ENCODE measurements at places on chromosomes 11 and 22.

DNA sequence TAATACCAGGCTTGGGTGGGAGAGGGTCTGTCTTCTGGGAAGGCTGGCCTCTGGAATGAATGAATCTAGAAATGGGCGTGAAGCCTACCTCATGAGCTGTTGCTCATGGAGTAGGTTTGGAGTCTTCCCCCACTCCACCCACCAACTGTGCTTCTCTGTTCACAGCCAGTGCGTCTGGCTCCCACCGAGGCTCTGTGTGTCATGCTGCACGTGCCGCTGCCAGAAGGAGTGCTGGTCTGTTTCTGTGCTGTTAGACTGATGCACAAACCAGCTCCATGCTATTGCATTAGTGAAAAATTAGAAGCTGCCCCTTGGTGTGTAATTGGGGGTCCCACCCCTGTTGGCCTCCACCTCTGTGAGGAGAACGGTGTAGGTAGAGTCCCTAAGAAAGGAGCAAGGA is 132.3 kb upstream of the PARVA start:
- no peak for DNase-seq

GRCh38 chr11:35127619-35128018 is 11.4 kb upstream of the CD44 start:
- DNase-seq, result no peak

DNA sequence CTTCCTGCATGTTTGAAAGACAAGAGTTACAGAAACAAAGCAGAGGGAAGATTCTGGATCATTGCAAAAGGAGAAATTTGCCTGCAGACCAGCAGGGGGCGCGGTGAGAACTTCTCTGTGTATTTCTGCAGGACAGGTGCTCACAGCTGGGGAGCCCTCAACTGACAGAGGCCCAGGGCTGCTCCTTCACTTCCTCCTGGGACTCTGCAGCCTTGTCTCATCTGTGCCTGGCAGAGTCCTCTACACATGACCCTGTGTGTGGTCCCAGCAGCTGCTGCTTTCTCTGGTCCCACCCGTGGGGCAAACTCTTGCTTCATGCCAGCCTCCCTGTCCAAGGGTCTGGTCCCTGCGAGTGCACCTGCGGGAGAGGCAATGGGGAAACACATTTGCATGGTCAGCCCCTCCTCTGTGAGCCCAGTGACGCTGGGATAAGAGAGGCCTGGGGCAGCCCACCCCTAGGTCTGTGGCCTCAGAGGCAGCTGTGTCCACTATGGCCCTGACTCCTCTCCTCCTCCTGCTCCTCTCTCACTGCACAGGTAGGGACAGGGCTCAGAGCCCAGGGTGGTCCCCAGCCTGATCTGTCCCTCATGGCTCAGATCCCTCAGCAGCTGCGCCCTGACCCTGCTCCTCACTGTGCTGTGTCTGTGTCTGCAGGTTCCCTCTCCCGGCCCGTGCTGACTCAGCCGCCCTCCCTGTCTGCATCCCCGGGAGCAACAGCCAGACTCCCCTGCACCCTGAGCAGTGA is 43.2 kb upstream of the VPREB1 start:
- DNase-seq, result peak; percentile 57

DNA sequence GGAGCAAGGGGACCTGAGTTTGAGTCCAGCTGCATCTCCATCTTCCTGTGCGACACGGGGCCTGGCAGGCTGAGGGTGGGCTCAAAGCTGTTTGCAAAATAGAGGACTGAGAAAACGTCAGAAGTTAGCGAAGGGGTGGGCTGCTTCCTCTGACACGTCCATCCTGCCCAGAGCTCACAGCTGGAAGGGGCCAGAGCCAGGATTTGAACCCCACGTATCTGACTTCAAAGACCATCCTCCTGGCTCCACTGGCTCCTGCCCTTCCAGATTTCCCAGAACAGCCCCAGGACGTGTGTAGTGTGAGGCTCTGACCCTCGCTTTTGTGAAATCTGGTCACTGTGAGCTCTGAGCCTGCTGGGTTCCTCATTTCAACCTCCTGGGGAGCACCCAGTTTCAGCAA is 56.3 kb downstream of the CD82 start:
- DNase-seq, result no peak

GRCh38 chr11:108887436-108888238 is 222.8 kb downstream of the DDX10 start:
- DNase-seq, result no peak

GRCh38 chr11:125242141-125242775 is 77.7 kb downstream of the PKNOX2 start:
- no peak for DNase-seq

GRCh38 chr11:117454564-117454917 is 126.9 kb downstream of the CEP164 start:
- no peak for DNase-seq

DNA sequence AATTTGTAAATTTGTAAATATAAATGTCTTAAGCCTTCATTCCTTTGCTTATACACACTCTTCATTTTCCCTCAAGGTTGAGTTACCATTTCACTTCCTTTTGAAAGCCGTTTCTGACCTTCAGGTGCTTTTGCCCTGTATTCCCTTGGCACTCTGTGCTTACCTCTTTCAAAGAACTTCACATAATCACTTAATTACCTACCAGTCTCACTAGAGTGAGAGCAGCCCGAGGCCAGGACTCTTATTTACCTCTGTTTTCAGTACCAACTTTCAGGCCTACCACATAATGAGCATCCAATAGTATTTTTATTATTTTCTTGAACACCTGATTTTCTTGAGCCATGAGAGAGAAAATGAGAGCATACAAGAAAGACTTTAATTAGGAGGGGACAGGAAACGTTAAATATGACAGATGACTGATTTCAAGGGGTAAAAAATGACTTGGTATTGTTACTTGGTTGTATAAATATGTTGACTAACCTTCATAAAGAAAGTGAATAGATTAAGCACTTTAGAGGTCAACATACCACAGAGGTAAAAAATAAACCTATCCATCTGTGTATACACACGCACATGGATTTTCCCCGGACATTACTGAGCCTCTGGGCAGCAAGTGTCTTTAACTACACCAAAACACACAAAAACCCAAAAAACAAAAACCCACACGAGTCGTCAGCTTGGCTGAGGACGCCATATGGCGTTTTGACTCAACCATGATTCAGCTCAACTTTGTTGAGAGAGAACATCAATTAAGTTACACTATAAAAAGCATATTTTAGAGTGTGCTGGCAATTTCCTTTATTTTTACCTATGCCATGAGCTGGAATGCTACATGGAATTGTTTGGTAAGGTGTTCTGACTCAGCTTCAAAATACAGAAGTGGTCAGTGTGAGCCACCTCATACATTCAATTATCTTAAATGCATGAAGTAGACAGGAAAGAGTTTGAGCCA is 7.6 kb downstream of the ATXN10 start:
- DNase-seq, result no peak

DNA sequence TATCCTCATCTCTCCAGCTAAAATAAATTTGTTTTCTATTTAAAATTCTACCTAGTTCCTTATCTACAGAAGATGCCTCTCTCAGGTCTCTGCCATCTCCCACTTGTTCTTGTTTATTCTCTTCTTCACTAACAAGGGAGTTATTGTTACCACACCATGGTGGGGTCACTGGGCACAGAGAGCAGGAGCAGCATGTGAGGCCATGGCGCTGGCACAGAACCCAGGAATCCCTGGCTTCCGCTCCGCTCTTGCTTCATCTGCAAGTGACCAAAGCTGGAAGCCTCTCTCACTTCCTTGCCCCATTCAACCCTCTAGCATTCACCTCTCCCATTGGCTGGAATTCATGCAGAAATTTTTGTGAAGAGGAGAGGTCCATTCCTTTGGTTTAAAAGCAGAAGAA is 190.7 kb upstream of the NCAM1 start:
- no peak for DNase-seq

DNA sequence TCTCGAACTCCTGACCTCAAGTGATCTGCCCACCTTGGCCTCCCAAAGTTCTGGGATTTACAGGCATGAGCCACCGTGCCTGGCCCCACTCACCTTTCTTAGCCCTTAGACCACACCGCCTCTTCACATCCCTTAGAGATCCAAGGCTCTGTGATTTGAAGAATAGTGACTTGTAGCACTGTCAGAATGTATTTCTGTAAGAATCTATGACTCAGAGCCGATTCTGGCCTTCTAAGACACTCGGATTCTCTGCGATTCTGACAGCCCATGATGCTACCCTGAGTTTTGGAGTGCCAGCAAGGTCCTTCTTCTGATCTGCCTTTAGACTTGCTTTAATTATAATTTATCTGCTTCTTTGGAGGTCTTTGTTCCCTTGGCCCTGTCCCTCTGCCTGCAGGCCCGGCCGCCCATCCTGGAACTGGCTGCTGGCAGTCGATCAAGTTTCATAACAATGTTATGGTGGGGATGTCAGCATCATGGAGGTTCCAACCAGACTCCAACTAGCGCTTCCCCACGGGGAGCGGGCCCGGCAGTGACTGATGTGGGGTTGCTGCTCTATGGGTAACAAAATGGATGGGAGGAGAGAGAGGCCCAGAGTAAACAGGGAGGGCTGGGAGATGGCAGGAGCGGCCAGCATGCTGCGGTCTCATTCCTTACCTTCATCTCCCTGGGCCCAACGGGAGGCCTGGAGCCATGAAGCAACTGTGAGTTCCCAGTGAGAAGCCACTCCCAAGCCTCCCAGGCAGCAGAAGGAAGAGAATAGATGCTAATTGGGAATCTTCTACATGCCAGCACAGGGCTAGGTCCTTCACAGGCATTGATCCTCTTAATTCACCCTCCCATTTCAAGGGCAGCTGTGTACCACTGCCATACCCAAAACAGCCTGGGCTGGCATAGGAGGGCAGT is 55.7 kb upstream of the RASD2 start:
- no peak for DNase-seq

DNA sequence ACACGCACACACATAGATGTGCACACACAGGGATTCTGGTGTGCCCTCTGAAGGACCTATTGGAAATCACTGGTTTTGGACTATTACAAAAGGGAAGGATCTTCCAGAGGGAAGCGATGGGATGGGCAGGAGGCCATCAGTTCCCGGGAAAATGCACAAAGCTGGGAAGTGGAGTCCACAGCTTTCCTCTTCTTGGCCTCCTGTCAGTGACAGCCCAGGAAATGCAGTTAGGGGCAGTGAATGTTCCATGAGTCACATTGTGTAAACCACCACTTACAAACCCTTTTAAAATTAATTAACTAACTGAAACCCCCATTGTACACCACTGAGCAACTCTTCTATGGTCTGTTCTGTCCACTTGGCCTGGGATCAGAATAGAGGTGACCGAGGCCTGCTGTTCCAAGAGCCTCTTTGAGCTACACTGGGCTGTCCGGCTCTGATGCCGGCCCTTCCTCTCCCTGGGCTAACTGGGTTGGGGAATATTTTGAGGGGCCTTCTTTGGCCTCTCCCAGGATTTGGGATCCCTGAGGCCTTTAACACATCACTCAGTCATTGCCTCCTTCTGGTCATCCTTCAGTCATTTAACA is 137.7 kb downstream of the FEZ1 start:
- DNase-seq, result no peak

GRCh38 chr11:79413268-79413667 is 27.6 kb downstream of the TENM4 start:
- no peak for DNase-seq

DNA sequence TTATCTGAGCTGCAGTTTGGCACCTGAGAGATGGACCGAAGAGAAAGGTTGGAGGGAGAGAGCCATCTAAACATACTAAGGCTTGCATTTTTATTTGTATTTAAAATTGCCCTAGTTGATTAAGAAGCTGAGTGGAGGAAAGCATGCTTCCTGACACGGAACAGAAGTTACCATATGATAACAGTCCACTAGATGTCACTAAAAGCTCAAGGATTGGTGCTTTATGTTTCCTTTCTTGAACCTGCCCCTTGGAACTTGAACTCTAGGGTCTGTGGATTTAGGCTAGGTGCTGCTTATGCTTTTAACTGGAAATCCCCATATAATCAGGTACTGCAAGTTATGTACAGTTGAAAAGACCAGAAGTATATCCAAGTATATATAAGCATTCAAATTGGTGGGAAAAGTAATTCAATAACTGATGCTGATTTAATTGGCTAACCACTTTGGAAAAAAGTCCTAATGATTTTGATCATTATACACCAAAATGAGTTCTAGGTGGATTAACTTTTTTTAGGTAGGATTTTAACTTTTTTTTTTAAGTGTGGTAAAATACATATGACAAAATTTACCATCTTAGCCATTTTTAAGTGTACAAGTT is 9.5 kb downstream of the RBMXL2 start:
- no peak for DNase-seq

DNA sequence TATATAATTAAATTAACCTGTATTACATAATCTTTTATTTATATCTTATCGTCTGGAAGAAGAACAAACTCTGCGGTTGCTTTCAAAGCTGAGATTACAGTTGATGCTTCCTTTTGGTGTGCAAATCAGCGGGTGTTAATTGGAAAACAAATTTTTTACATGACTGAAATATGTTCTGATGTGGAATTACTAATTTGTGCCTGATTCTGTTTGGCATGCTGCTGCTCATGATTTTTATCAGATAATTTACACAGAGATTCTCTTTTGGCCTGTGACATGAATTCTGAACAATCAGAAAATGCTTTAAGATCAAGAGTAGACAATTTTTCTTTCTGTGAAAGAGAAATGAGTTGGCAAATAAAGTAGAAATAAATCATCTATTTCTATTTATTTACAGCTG is 510.8 kb downstream of the NELL1 start:
- DNase-seq, result no peak

DNA sequence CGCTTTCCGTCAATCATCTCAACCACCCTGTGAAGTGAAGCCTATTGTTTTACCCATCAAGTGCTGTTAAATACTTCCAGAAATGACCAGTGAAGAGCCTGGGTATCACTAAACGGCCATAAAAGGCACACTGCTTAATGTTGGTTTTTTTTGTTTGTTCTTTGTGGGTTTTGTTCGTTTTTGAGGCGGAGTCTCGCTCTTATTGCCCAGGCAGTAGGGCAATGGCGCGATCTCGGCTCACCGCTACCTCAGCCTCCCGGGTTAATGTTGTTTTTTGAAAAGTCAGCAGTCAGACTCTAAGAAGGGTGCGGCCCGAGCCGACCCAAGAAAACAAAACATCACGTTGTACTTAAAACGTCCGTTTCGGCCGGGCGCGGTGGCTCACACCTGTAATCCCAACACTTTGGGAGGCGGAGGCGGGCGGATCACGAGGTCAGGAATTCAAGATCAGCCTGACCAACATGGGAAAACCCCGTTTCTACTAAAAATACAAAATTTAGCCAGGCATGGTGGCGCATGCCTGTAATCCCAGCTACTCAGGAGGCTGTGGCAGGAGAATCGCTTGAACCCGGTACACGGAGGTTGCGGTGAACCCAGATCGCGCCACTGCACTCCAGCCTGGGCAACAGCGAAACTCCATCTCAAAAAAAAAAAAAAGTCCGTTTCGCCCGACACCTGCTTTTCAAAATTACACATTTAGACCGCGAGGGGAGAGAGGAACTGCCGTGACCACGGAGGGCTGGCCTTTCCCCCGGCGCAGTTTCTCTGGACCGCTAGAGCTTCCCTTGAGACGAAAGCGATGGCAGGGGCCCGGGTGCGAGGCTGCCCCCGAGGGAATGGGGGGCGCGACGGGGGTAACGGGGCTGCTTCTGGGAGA is 714 bp downstream of the CD59 start:
- no peak for DNase-seq
